ENCODE measurements at places on chromosomes 3 and 15. TPM values are rescaled to one million over a fixed set of nuclear protein-coding genes. Genes with fewer than 3 reads are reported as not detected.

GRCh38 chr3:47571391-47572175 lies 7.1 kb downstream of the CSPG5 start:
- DNase-seq = no peak

GRCh38 chr3:113243846-113244245 lies 32.5 kb downstream of the BOC start:
- DNase-seq = no peak

- no peak for DNase-seq
Measured at GRCh38 chr15:58432401-58432800, 610 bp downstream of the LIPC start.

DNA sequence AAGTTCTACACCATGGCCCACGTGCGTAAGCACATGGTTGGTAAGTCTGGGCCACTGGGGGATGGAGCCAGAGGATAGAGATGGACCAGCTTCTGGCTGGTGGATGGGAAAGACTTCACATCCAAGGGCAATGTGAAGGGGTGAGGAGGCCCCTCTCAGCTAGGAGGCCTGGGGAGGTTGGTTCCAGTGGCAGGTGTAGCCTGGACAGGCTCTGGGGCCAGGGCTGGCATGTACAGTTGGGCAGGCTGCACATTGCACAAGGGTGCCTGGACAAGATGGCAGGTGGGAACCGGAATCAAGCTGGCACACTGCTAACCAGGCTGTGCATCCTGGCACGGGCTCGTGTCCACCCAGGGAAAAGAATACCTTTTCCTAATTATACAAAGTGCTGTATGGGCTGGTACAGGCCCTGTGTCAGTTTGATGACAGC lies 8.1 kb downstream of the ZBTB47 start:
- no peak for DNase-seq

The WWTR1 gene
- polyA plus RNA-seq = 15.2 TPM

The SLC51A gene
- 22.7 TPM for polyA plus RNA-seq

DNA sequence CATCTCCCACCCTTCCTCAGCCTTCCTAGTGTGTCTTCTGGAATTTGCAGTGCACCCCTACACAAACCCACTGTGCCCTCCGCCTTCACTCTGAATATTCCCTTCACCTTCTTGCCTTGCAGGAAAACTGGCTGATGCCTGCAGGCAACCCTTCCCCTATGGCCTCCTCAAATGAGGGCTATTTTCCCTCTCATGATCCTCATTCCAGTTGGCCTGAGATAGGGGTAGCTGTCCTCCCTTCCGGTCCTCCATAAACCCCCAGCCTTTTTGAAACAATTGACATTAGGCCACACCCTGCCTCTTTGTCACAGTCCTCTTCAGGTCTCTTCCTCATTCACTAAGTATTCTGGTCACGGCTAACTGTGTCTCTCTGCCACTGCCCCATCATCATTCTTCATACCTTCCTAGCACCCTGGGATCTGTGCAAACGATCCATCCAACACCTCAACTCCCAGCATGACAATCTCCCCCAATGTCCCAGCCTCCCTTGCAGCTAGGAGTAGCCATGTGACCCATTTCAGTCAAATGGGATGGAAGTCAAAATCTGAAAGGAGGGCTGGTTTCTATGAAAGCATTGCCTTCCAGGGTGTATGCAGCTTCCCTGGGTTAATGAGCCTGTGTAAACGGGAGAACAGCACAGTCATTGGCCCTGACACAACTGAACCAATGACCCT lies 8.5 kb upstream of the TICRR start:
- no peak for DNase-seq

GRCh38 chr3:176933704-176934103 lies 263.6 kb downstream of the TBL1XR1 start:
- DNase-seq = no peak

GRCh38 chr3:171459137-171459941 lies 866 bp downstream of the TNIK start:
- peak; percentile 71 for DNase-seq

The PIAS1 gene
- 7.2 TPM for polyA plus RNA-seq

DNA sequence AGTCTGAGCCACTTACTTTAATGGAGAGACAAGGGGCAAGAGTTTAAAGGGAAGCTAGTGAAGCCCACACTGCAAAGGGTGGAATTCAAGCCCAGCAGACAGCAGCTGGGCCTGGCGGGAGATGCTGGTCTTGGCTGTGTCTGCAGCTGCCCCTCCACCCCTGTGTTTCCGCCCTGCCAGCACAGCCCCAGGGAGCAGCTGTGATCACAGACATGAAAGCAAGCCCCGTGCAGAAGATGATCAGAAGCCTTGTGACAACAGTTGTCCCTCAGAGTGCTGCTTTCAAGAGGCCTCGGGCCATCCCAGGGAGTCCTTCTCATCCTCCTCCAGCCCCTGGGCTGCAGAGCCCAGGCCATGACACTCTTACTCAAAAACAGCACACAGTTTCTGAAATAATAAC lies 24.1 kb upstream of the SLC6A1 start:
- no peak for DNase-seq

GRCh38 chr3:181362378-181362777 lies 349.3 kb upstream of the SOX2 start:
- no peak for DNase-seq

The TGM4 gene
- not detected for polyA plus RNA-seq
